ENCODE measurements at places on chromosomes 2 and 18.

- no peak for ATAC-seq
Measured at GRCh38 chr2:82826437-82826836, 1632.6 kb downstream of the SUCLG1 start.

- ATAC-seq: no peak
Measured at GRCh38 chr2:148983896-148984295, 54.6 kb upstream of the LYPD6B start.

- ATAC-seq: peak; percentile 9
Measured at GRCh38 chr2:10931710-10932255, 20.0 kb downstream of the KCNF1 start.

GRCh38 chr2:64793701-64794100, 140.0 kb upstream of the SERTAD2 start:
- peak; percentile 36 for ATAC-seq

DNA sequence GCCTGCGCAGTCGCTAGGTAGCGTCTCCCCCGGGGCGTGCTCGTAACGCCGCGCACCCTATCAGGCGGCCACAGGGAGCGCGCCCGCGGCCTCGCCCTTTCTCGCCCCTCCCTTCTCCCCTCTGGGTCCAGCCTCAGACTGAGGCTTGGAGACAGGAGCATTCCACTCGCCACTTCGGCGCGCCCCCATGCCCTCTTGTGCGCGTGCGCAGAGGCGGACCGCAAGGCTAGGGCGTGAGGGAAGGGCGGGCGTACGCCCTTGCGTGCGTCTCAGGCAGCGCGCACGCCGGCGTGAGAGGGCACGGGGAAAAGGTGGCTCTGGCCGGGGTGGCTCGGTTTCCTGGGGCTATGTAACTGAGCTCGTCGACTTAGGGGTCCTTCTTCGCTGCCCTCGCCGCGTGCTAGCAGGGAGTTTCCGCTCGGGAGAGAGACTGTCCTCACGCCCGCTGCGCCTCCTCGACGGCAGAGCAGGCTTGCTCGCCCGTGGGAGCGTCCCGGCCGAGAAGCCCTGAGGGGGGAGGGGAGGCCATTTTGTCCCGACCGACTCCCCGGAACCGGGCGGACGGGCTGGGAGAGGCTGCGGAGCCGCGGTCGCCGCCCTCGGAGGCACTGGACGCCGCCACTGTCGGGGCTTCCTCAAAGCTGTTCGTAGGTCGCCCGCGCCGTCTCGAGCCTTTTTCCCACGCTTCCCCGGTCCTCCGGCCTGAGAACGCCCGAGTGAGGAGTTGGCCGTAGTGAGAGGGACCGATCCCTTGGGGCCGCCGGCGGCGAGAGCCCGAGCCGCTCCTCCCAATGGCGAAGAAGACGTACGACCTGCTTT, at the start of gene RAB10:
TSS of gene RAB10 (plus strand) at position 267 of the 819 bp plus-strand sequence. CDS start at position 792, 525 bp downstream.
- peak; percentile 87 for ATAC-seq

- ATAC-seq: no peak
Measured at GRCh38 chr18:59986139-59986538, 86.3 kb downstream of the PMAIP1 start.

DNA sequence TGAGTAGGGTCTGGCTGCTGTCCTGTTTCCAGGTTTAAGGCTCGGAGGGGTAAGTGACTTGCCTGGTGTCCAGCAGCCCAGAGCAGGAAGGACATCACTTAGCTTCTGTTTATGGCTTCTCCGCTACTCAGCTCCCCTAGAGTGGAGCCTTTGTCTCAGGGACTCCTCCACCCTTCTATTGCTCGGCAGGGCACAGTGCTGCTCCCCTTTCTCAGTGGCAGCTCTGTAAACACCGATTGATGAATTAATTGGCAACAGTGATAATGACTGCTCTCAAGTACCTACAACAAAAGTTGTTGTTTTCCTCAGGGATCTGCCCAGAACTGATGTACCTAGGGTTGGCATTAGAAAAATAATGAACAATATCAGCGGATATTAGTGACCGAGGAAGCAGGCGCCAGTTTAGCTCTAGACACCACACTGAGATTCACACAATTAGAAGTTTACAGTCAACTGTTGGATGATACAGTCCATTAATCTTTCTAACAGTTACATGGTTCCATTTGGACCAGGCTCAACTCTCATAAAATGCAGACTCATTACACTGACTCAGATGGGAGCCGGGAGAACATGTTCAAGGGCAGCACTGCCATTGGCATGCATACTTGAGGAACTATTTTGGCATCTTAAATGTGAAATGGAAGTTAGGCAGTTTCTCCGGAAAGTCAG, 265.7 kb downstream of the MTX2 start:
- ATAC-seq: no peak

GRCh38 chr18:29080946-29081345, 904.0 kb upstream of the CDH2 start:
- no peak for ATAC-seq

GRCh38 chr2:108916796-108917421, 72.1 kb downstream of the EDAR start:
- no peak for ATAC-seq

GRCh38 chr2:6308986-6309385, 556.7 kb downstream of the CMPK2 start:
- ATAC-seq: no peak

DNA sequence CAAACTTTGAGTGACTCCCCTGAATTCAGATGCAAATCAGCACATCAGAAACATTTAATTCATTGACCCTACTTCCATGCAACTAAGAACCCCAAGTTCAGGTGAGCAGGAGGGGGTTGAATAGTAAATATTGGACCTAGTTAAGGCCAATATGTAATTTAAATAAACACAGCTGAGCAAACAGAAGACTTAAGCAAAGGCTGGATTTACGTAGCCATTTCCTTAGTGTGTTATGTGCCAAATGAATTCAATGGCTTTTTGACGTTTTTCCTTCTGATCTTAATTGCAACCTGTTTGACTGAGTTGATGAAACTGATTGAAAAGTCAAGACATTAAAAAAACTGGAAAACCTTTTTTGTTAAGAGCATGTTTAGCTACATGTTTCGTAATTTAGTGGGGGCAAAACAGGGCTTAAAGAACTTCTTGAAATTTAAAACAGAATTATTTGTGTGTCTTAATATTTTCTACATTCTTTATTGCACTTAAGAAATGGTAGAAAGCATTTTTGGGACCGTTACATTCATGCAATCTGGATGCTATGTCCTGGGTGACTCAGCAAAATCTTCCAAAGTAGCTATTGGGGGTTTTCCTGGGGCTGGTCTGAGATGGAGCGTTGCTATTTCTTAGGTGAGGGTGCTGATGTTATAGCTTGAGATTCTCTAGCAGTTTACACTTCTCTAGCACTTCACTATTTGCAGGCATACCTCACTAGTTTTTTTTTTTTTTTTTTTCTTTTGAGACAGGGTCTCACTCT, 25.5 kb upstream of the KCNE4 start:
- peak; percentile 65 for ATAC-seq

DNA sequence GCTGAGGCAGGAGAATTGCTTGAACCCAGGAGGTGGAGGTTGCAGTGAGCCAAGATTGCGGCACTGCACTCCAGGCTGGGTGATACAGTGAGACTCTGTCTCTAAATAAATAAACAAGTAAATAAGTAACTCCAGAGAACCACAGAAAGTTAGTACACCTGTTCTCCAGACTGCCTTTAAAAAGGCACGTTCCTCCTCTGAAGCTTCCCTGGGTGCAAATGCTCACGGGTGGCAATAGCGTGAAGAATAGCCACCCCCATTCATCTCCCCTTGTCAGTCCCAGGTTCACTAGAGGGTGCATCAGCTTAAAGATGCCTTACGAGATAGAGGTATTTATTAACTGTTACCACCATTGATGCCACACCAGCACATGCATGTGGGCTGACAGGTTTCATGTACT, 64.3 kb upstream of the RTN4 start:
- ATAC-seq: no peak

- ATAC-seq: no peak
Measured at GRCh38 chr2:20213651-20214565, 11.0 kb downstream of the SDC1 start.

DNA sequence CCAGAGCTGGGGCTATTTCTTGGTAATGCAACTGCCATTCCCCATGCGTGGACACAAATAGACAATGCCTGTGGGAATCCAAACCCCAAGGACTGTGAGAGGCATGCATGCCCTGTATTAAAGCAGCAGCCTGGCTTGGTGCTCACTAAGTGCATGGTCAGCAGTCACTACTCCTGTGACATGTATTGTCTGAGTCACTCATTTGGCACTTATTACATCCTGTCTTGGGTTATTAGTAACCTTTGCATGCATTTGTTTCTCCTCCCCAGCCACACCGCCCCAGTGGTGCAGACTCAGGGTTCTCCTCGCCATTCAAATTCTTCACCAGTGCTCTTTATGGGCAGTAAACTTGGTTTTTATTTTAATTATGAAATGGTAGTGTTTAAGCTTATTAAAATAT, 30.2 kb downstream of the PRKCE start:
- peak; percentile 95 for ATAC-seq

- no peak for ATAC-seq
Measured at GRCh38 chr2:57987835-57988573, 58.6 kb upstream of the VRK2 start.

DNA sequence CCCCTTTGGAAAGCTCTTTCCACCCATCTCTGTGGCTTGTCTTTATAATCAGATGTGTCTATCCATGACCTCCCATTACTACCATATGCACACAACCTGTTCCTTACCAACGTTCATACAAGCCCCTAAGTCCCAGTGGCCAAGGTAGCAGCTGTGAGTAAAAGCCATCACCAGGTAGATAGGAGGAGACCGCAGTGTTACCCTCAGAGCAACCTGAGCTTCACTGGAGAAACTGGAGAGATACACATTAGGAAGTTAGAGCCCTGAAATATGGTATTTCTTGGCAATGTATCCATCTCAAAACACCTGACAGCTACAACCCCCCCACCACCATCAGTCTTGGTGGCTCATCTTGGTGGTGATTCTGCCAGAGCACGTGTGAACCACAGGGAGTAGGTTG, 26.0 kb downstream of the LOXHD1 start:
- no peak for ATAC-seq

DNA sequence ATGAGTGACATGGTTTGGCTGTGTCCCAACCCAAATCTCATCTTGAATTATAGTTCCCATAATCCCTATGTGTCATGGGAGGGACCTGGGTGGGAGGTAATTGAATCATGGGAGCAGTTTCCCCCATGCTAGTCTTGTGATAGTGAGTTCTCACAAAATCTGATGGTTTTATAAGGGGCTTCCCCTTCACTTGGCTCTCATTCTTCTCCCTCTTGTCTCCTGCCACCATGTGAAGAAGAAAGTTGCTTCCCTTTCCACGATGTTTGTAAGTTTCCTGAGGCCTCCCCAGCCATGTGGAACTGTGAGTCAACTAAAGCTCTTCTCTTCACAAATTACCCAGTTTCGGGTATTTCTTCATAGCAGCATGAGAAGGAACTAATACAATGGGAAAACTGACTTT, 14.0 kb downstream of the DNAH7 start:
- no peak for ATAC-seq

GRCh38 chr2:161943011-161943410, 131.0 kb downstream of the DPP4 start:
- ATAC-seq: no peak

GRCh38 chr2:64392529-64392928, 61.4 kb upstream of the LGALSL start:
- ATAC-seq: no peak

- peak; percentile 46 for ATAC-seq
Measured at GRCh38 chr2:8285081-8285480, 396.8 kb upstream of the ID2 start.

GRCh38 chr18:43661570-43661969, 384.3 kb upstream of the SYT4 start:
- ATAC-seq: peak; percentile 66

GRCh38 chr2:218295029-218295428, 2.7 kb upstream of the TMBIM1 start:
- no peak for ATAC-seq

- no peak for ATAC-seq
Measured at GRCh38 chr2:64548761-64549160, 24.6 kb downstream of the AFTPH start.

GRCh38 chr2:239769554-239770245, 255.4 kb downstream of the NDUFA10 start:
- no peak for ATAC-seq

GRCh38 chr18:54453996-54454395, 96.3 kb downstream of the C18orf54 start:
- ATAC-seq: no peak

DNA sequence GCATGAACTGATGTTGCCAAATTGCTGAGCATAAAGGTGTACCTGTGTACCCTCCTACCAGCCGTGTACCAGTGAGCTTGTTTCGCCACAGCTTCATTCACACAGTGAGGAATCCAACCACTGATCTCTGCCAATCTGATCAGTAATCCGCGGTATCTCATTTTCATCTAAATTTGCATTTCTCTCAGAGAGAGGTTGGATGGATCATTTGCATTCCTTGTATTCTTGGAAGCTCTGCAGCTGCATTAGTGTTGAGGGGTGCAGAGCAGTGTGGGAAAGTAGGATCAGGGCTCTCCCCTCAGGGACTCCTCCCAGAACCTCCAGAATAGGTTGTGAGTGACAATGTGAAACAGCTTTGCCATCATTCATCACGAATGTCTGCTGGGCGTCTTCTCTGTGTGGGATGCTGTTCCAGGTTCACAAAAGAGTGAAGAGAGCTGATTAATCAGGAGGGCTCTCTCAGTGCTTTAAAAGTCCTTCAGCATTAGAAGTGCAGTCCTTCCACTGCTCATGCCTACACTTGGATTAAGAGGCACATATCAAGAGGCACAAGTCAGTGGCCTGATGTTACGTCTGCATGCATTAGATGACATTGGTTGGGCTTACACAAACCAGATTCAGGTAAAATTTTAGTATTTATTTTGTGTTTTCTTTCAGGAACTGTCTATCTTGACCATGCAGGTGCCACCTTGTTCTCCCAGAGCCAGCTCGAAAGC, 7.5 kb downstream of the MOCOS start:
- no peak for ATAC-seq

DNA sequence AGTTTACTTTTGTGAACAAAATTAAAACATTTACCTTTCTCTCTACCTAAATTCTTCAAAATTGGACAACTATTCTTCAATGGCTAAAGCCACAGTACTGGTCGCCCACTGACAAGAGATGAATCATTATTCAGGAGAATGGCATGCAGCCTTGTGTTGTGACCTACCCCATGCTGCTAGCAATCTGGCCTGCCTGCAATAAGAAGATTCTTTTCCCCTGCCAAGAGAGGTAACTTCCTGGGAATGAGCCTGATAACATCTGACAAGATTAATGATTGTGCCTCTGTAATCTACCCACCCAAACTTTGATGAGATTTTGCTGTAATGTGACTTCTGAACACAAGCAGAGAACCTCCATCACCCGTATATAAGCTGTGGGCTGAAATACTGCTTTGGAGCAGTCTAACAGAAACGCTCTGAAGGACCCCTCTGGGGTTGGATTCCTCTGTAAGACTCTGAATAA, 47.0 kb upstream of the ST3GAL5 start:
- ATAC-seq: peak; percentile 90

- ATAC-seq: peak; percentile 49
Measured at GRCh38 chr2:55010149-55010591, 40.1 kb downstream of the RTN4 start.

GRCh38 chr2:153770359-153770991, 101.2 kb upstream of the GALNT13 start:
- ATAC-seq: no peak

GRCh38 chr2:231336236-231336635, 59.3 kb upstream of the B3GNT7 start:
- no peak for ATAC-seq
